IgD-negative memory B cell (primary cell): ENCODE measurements at places on chromosomes 12 and 14. TPM values are rescaled to one million over a fixed set of nuclear protein-coding genes. Genes with fewer than 3 reads are reported as not detected.

The ACOT4 gene
- polyA plus RNA-seq, result 2.4 TPM

The FNTB gene
- polyA plus RNA-seq, result 4.8 TPM

The CLEC7A gene
- polyA plus RNA-seq, result 1.9 TPM

The RIMBP2 gene
- not detected for polyA plus RNA-seq

The CISTR gene
- polyA plus RNA-seq, result not detected

The CLBA1 gene
- polyA plus RNA-seq, result 1.3 TPM

The TCL1A gene
- polyA plus RNA-seq, result 4.9 TPM
